NCI-H146 (cell line): ENCODE measurements at places on chromosomes 11 and 22.

DNA sequence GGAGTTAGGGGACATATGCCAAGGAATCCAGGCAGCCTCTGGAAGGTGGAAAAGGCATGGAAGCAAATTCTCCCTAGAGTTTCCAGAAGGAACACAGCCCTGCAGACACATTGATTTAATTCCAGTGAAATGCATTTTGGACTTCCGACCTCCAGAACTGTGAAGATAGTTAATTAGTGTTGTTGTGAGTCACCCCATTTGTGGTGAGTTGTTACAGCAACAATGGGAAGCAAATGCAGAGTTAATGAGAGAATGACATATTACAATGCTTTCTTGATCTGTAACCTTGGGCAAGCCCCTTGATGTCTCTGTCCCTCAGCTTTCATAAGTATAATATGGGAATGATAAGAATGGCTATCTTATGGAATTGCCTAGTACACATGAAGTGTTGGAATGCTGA lies 178.7 kb downstream of the KIRREL3 start:
- no peak for DNase-seq

- DNase-seq, result no peak
Measured at GRCh38 chr22:42248995-42249394, 21.5 kb downstream of the TCF20 start.

GRCh38 chr11:74696939-74697675 lies 34.1 kb downstream of the CHRDL2 start:
- no peak for DNase-seq

DNA sequence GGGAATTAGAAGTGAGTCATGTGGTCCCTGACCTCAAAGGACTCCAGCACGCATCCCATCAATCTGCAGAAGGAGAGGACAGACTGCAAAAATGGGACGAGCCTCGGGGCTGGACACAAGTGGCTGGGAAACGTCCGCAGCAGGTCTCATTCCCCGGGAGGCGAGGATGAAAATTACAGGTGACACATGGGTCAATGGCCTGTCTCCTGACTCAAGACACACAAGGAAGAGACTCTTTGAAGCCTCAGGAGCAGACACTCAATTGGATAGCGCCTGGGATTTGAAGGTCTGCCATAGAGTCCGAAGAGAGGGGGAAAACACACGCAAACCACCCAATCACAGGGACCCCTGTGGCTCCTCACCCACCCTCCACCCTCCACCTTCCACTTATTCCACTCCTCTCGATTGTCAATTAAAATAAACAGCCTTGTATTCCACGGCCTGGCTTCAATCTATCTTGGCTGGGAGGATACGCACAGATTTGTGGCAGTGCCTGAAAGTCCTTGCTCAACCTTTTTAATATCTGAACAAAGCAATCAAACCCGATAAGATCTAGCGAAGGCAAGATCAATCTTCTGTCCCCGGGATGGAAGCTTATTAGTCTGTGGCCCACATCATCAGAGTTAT lies 101.8 kb upstream of the CADM1 start:
- DNase-seq, result no peak

DNA sequence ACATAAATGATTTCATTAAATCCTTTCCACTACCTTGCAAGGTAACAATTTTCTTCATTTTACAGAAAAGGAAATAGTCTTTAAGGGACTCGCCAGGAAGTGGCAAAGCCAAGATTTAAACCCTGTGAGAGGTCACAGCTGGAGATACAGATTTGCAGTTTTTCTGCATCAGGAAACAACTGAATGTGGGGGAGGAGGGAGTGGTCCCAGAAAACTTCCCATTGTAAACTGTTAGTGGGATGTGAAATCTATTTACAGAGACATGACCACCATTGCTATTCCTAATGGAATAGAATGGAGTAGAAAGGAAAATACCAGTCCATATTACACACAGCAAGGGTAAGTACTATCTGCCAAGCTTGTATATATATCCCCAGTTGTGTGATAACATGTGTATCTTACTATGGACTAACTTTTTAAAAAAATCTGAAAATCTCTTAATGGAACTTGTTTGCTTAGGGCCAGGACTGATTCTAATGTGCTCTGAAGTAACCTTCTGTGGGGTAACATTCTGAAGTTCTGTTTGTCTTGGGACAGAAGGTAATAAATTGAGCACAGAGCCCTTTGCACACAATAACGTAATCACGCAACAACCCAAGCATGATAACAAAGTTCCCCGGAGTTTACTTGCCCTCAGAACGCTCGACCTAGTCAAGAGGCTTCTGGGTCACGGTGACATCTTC lies 10.9 kb upstream of the TSKU start:
- no peak for DNase-seq

GRCh38 chr11:267491-267994 lies 10.7 kb upstream of the NLRP6 start:
- no peak for DNase-seq

- no peak for DNase-seq
Measured at GRCh38 chr11:12925520-12925919, 83.6 kb upstream of the RASSF10 start.
